ENCODE measurements at places on chromosomes 2 and 18.
A peak's percentile ranks its signal among the peaks of the same experiment; 100 is the strongest.

- no peak for DNase-seq
- peak overlapping the region; percentile 59 for H3K27ac ChIP-seq
- H3K36me3 ChIP-seq = no peaks in the 10 kb centered on the region
- H3K4me1 ChIP-seq = peaks cover 27% of the 10 kb centered on the region
- H3K4me3 ChIP-seq = no peak overlapping the region
- no peaks in the 10 kb centered on the region for H3K27me3 ChIP-seq
Observed at GRCh38 chr2:46318579-46319460, 21.6 kb downstream of the EPAS1 start.

DNA sequence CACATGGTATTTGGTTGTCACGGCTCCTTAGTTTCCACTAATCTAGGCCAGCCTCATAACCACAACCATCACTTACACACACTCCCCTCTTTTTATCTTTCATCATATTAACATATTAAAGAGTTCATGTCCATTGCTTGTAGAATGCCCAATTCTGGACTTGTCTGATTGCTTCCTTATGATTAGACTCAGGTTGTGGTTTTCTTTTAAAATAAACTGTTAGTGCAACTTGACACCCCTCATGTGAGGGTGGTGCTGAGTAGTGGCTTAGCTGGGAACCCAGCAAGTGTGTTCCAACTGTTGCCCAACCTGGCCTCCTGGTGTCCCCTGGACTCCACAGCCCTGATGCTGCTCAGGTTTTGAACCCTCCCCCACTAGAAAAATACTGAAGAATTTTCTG lies 20.1 kb upstream of the CD207 start:
- H3K27me3 ChIP-seq = peaks cover 84% of the 10 kb centered on the region
- no peaks in the 10 kb centered on the region for H3K36me3 ChIP-seq
- no peaks in the 10 kb centered on the region for H3K4me1 ChIP-seq
- no peak for DNase-seq

DNA sequence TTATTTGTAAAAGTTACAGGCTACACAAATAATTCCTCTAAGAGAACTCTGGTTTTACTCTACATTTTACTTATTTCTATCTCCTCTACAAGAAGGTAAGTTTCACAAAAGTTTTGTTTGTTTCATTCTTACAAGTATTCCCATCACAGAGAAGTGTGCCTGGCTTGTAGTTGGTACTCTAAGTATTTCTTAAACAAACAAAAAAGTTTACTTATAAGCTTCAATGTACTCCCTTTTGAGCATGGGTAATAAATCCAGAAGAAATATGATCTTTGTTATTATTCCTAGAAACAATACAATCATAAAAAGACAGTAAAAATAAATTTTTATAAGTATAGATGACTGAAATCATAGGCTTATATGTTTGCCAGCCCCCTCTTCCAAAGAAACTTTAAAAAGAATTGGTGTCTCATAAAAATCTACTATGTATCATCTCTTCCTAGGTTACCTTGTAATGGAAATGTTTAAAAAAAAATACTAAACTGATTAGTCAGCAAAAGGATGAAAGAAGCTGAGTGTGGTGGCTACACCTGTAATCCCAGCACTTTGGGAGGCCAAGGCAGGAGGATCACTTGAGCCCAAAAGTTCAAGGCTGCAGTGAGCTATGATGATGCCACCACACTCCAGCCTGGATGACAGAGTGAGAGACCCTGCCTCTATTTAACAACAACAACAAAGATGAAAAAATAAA lies 54.7 kb downstream of the ATL2 start:
- DNase-seq = no peak
- H3K27ac ChIP-seq = peak overlapping the region; percentile 33
- peaks cover 22% of the 10 kb centered on the region for H3K4me1 ChIP-seq
- no peak overlapping the region for H3K4me3 ChIP-seq

- H3K4me3 ChIP-seq = no peak overlapping the region
- peaks cover 6% of the 10 kb centered on the region for H3K36me3 ChIP-seq
- H3K4me1 ChIP-seq = no peaks in the 10 kb centered on the region
- DNase-seq = no peak
- H3K27me3 ChIP-seq = no peaks in the 10 kb centered on the region
Observed at GRCh38 chr2:226911932-226912331, 76.1 kb downstream of the RHBDD1 start.

DNA sequence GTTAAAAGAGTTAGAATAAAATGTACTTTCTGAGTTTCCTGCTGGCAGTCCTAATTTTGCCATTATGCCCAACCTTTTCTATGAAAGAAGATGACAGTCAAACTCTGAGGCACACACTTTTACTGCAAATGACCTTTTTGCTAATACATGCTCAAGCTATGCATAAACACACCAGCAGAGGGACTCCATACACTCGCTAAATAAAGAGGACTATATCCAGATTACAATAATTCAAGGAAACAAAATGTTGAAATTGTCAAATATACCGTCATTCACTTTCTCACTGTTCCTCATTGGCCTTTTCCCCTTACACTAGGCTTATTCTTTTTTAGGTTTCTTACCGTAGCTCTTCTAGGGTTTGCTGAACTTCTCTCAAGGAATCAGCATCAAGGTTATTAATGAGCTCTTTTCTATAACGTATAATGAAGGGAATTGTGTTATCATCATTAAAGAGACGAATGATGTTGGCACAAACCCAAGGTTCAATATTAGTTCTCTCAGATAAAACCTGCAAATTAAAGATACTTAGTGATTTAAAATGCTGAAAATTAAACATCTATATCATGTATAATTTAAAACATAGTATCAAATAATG lies 25.7 kb downstream of the SRBD1 start:
- H3K36me3 ChIP-seq = peaks cover 7% of the 10 kb centered on the region
- no peaks in the 10 kb centered on the region for H3K27me3 ChIP-seq
- no peak overlapping the region for H3K4me3 ChIP-seq
- no peak overlapping the region for H3K27ac ChIP-seq
- peaks cover 4% of the 10 kb centered on the region for H3K4me1 ChIP-seq
- DNase-seq = no peak

GRCh38 chr2:18399601-18400000 lies 160.9 kb downstream of the RDH14 start:
- no peaks in the 10 kb centered on the region for H3K27me3 ChIP-seq
- no peak overlapping the region for H3K4me3 ChIP-seq
- no peak overlapping the region for H3K27ac ChIP-seq
- H3K4me1 ChIP-seq = peaks cover 19% of the 10 kb centered on the region
- no peak for DNase-seq

DNA sequence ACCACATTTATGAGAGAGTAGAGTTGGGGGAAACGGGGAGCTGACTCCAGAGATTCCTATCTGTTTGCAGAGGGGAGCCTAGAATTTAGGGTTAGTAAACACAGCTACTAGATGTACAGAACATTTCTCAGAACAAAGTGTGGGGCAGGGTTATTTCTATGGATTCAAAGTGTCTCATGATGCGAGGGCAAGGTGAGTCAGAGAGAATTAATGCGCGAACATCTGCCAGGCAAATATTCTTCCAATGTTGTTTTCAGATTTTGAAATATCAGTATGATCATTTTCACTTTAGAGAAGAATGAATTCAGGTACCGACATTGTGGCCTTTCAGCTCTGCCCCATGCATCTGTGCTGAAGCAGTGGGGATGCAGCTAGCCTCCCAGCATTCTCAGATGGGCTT lies 2.0 kb upstream of the DSEL start:
- no peak for DNase-seq
- peaks cover 37% of the 10 kb centered on the region for H3K4me1 ChIP-seq
- H3K27ac ChIP-seq = no peak overlapping the region
- no peaks in the 10 kb centered on the region for H3K27me3 ChIP-seq

DNA sequence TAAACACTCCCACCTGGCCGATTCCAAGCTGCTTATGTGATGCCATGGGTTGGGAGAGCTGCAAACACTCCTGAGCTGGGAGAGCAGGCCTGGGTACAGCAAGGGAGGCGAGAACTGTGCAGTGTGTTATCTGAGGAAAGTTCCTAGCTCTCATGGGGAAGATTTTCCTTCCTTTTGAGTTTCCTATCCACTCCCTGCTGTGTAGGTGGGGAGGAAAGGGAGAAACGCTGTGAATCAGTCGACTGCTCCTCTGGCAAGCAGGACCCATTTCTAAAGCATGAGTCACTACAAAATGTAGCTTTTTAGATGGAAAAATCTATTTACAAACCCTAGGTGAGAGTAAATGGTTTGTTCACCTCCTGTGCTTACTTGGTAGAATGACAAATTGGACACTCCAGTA lies 80.4 kb downstream of the SH3RF3 start:
- no peak for DNase-seq
- H3K4me3 ChIP-seq = no peak overlapping the region
- peaks cover 36% of the 10 kb centered on the region for H3K27me3 ChIP-seq

DNA sequence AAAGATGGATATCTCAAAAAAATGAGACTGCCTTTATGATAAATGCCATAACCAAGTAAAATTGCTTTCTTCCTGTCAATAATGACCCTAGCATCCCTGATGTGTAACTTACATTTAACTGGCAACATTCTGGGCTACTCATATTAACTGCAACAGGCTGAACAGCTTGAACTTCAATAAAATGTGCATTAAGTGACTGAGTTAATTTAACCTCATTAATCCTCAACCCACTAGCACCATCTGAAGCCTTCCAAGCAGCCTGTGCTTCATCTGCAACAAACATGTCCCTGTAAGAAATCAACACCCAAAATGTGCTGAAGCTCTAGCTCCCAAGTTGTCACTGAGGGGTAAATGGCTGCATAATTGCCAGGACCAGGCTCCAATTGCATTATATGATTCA lies 296.2 kb upstream of the ZC3H15 start:
- no peak overlapping the region for H3K4me3 ChIP-seq
- peaks cover 2% of the 10 kb centered on the region for H3K36me3 ChIP-seq
- no peaks in the 10 kb centered on the region for H3K27me3 ChIP-seq
- peaks cover 8% of the 10 kb centered on the region for H3K4me1 ChIP-seq

DNA sequence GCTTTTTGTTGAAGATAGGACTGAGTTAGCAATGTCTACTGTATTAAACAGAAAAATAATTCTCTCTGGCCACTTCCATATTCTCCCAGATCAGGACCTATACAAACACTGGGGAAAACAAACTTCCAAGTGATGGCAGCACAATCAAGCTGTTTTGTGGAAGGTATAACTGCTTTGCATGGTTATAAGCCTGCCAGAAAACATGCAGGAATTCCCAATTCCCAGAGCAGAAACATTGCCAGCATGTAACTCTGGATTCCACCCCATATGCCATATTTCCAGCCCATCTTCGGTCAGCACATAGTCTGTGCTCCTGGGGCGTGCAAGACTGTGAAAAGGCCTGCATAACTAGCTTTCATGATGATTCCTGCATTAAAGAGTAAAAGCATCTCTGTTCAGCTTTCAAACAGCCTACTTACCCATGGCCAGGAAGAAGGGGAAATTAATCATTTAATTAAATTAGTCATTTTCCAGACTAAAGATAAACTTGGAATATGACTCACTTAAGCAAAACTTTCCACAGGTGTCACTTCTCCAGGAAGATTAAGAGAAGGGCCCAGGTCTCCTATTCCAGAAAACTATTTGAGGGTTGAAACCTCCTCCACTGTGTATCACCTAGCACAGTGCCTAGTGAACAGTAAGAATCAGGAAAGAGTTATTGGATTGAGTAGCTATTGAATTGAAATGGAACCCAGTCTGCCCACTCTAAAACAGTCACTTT lies 280.5 kb downstream of the NRXN1 start:
- H3K27me3 ChIP-seq = no peaks in the 10 kb centered on the region
- no peak for DNase-seq
- no peak overlapping the region for H3K27ac ChIP-seq
- H3K4me3 ChIP-seq = no peak overlapping the region
- no peaks in the 10 kb centered on the region for H3K36me3 ChIP-seq

- no peak for DNase-seq
- H3K27ac ChIP-seq = peak overlapping the region; percentile 99
- H3K4me3 ChIP-seq = peak overlapping the region; percentile 97
- H3K36me3 ChIP-seq = peaks cover 9% of the 10 kb centered on the region
Observed at GRCh38 chr2:72824224-72824842, 1.5 kb downstream of the EXOC6B start.

DNA sequence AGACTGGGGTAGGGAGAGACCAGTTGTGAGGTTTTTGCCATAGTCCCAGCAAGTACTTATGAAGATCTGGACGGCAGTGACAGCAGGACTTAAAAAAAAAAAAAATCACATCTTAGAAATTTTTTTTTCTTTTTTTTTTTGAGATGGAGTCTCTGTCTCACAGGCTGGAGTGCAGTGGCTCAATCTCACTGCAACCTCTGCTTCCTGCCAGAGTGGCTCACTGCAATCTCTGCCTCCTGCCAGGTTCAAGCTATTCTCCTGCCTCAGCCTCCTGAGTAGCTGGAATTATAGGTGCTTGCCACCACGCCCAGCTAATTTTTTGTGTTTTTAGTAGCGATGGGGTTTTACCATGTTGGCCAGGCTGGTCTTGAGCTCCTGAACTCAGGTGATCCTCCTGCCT lies 22.4 kb upstream of the STAT4 start:
- no peaks in the 10 kb centered on the region for H3K27me3 ChIP-seq
- H3K4me1 ChIP-seq = peaks cover 40% of the 10 kb centered on the region
- H3K27ac ChIP-seq = no peak overlapping the region

DNA sequence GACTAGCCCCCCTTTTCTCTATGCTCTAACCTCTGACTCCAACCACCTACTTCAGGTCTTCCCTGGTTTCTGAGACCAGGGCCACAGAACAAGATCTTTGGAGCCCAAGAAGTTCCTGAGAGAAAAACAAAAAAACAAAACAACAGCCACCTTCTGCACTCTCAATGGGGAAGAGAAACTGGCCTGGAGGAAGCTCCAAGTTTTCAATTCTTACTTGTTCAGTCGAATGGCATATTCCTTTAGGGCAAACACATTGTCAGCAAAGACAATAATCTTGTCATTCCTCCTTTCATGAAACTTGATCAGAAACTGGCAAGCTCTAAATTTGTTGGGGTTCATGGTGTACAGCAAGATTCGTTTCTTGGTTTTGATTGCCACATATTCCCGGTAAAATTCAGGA lies 15.0 kb downstream of the ERCC3 start:
- peaks cover 43% of the 10 kb centered on the region for H3K36me3 ChIP-seq
- H3K27ac ChIP-seq = no peak overlapping the region
- H3K4me3 ChIP-seq = no peak overlapping the region

DNA sequence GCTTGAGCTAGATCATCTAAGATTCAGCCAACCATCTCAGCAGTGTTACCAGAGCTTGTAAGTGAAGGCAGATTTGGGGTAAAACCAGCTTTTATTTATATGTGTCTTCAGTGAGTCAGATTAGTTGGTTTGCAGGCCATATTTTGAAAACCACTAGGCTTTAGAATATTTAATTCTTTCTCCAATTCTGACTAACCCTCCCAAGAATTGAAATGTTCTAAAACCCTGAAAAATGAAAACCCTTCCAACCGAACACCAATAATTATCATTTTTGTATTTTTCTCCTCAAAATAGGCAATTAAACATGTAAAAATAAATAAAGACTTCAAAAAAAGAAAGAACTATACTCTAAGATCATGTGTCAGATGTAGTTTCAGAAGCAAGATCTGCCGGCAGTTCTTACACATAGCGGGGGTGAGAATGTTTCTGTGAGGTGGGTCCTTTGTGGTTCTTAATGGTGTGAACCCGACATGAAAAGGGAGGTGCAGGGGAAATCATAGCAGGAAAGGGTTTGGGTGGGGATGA lies 14.2 kb downstream of the PLEK start:
- peaks cover 54% of the 10 kb centered on the region for H3K27me3 ChIP-seq
- H3K27ac ChIP-seq = no peak overlapping the region
- no peaks in the 10 kb centered on the region for H3K4me1 ChIP-seq
- H3K36me3 ChIP-seq = no peaks in the 10 kb centered on the region
- H3K4me3 ChIP-seq = no peak overlapping the region

- H3K36me3 ChIP-seq = no peaks in the 10 kb centered on the region
- DNase-seq = no peak
- peaks cover 3% of the 10 kb centered on the region for H3K27me3 ChIP-seq
- H3K4me1 ChIP-seq = no peaks in the 10 kb centered on the region
- no peak overlapping the region for H3K4me3 ChIP-seq
- H3K27ac ChIP-seq = no peak overlapping the region
Observed at GRCh38 chr18:57220930-57221483, 74.1 kb downstream of the BOD1L2 start.
